Retina (tissue), 1 donor: ENCODE measurements at places on chromosomes 12 and 14.
A peak's percentile ranks its signal among the peaks of the same experiment; 100 is the strongest.

GRCh38 chr14:68593806-68594536 lies 198.9 kb downstream of the ZFP36L1 start:
- DNase-seq, result no peak

DNA sequence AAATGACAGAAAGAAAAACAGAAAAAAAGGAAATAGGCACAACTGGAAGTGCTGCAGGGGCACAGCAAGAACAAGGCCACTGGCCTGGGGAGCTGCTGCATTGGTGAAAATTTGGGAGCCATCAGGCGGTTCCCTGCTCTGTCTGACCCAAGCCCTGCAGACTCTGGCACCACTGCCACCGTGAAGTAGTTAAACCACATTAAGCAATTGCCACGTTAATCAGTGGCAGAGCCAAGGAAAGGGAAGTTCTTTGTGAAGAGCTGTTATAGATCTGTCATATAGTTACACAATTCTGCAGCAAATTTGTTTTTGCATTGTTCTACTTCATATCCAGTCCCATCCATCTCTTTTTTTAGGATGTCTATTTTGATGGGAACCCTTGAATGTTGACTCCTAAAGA lies 915.3 kb downstream of the FSCB start:
- DNase-seq, result no peak

DNA sequence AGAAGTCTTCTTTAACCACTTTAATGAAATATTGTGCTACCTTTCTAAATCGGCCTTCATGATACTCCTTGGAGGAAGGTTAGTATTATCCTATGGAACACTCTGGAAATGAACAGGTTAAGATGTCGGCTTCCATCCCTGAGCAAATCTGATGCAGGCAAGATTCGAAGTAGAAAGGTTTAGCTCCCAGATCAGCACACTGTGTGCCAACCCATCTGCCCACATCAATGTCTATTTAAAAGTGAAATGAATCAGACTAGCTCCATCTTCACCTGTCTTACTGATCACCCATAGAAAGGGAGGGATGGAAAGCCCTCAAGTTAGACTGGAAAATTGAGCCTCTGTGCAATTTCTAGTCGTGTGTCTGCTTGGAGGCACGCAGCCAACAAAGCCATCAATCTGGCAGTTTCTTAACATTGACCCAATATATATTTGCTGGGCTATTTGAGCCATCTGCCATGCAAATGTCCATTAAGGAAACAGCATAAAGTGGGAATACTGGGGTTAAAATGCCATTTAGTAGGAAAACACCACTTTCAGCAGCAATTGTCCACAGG lies 506.1 kb downstream of the RMST start:
- DNase-seq, result no peak

DNA sequence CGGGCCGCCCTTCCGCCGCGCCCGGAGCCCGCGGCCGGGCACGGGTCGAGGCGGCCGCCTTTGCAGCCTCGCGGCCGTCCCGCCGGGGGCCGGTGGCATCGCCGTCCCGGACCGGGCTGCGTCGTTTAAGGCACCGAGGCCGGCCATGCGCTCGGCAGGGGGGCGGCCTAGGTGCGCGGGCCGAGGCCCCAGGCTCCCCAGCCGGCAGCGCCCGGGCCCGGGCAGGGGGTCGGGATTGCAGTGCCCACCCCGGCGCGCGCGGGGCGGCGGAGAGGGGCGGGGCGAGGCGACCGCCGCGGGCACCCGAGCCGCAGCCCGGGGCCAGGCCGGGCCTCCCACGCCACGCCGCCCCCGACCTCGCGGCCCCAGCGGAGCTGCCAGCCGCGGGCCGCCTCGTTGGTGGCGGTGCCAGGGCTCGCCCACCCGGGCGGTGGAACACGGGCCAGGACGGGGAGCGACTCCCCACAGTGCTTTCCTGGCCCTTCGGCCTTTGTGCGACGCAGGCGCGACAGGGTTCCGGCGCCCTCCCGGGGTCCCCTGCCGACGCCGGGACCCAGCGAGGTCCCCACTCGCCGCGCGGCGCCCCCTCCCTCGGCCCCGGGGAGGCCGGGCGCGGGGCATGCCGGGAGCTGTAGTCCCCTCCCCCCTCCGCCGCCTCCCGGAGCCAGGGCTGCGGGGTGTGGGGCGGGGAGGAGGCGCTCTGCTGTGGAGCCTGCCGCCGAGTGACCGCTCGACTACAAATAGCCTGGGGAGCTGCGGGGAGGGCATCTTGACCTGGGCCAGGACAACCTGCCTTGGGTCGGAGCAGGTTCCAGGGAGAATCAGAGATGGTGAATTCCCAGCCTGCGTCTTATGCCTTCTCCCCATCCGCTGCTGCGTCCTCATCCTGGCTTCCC lies 769 bp downstream of the FKBP4 start:
- DNase-seq, result peak; percentile 83

- no peak for DNase-seq
Observed at GRCh38 chr14:63893701-63894458, 41.1 kb downstream of the SYNE2 start.

DNA sequence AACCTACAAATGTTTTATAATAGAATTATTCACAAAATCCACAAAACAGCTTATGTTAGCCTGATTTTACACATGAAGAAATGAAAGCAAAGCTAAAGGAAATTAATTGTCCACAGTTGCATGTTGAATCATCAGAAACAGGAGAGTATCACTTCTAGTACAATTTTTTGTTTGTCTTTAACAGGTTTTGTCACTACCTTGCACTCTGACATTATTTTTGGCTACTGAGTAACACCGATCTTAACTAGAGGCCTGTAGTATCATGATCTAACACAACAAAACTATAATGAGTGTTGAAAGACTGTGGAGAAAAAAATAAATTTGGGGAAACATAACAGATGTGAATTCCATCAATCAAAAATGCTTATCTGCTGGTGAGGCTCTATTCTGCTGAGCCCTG lies 60.1 kb downstream of the TAOK3 start:
- DNase-seq, result no peak

GRCh38 chr14:64235652-64236640 lies 58.2 kb downstream of the ESR2 start:
- no peak for DNase-seq

- DNase-seq, result no peak
Observed at GRCh38 chr12:75823475-75823874, 208.1 kb downstream of the PHLDA1 start.

- DNase-seq, result no peak
Observed at GRCh38 chr12:55997535-55997859, 421 bp downstream of the SUOX start.

- DNase-seq, result no peak
Observed at GRCh38 chr12:41459111-41459905, 271.2 kb downstream of the PDZRN4 start.

- no peak for DNase-seq
Observed at GRCh38 chr14:97350894-97351731, 553.9 kb downstream of the VRK1 start.

DNA sequence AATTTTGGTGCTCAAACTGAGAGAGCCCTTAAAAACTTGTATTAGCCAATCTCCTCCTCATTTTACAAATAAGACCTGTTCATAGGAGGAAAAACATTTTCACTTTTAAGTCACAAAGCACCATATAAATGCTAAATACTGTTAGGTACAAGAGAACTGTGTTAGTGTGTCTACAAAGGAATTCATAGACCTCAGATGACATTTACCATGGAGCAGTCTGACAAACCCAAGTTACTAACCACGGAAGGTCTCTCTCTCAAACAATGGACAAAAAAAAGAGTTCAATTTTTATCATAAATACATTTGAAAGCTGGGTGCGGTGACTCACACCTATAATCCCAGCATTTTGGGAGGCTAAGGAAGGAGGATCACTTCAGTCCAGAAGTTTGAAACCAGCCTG lies 10.0 kb downstream of the SBNO1 start:
- no peak for DNase-seq

DNA sequence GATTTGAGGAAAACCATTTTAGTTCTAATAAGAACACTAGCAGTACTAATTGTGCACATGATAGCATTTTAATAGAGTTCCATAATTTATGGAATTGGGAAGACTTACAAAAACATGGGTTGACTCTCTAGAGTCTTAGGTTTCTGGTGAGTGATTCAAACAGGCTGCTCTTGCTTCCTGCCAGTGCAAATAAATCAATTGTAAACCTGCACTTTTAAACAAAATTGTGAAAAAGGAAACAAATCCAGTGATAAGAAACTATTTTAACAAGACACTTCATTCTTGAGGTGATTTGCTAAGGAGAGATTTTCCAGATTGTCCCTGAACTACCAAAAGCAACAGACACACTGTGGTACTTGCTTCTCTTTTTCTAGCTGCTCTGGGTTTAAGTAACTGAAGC lies 112.2 kb downstream of the CACNA1C start:
- DNase-seq, result no peak

DNA sequence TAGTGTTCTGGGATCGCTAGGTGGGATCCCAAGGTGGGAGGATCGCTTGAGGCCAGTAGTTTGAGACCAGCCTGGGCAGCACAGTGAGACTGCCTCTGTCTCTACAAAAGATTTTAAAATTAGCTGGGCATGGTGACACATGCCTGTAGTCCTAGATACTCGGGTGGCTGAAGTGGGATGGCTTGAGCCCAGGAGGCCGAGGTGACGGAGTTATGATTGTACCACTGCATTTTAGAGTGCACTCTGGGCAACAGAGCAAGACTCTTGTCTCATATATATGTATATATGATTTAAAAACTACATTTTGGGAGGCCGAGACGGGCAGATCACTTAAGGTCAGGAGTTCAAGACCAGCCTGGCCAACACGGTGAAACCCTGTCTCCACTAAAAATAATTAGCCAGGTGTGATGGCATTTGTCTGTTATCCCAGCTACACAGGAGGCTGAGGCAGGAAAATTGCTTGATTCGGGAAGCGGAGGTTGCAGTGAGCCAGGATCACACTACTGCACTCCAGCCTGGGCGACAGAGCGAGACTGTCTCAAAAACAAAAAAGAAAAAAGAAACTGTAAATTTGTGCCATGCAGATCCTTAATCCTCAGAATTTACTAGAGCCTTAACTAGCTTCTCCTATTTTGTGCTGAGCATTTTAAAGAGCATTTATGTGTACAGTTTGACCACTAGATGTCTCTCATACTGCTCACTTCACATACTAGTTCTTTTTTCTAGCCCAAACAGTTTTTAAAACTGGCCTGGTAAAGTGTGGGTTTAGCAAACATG lies 114.8 kb downstream of the MON2 start:
- peak; percentile 44 for DNase-seq

- no peak for DNase-seq
Observed at GRCh38 chr12:3416159-3416558, 74.8 kb upstream of the PRMT8 start.

DNA sequence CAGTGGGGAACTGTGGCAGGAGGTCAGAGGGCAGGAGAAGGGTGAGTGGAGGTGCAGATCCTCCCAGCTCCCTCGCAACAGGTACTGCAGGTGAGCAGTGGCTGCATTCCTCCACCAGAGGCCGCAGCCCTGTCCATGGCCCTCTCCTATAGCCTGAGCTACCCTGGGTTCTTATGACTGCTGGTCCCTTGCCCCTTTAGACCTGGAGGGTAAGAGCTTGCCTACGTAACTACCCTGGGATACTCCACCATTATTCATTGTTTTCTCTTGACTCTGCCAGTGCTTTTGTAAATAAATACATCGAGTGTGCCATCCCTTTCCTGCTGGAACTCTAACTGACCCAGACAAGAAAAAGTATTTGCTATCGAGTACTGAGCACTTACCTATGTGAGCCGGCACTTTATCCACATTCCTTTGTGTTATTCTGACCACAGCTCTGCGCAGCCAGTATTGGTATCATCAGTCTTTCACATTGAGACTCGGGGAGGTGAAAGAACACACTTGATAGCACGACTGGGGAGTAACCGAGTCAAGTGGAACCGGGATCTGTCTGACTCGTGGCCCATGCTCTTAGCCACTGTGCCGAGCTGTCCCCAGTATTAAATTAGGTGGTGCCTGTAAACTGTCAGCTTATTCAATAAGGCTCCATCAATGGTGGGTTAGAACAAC lies 38.5 kb downstream of the LTBP2 start:
- no peak for DNase-seq

GRCh38 chr12:69720750-69721149 lies 17.9 kb upstream of the RAB3IP start:
- no peak for DNase-seq

DNA sequence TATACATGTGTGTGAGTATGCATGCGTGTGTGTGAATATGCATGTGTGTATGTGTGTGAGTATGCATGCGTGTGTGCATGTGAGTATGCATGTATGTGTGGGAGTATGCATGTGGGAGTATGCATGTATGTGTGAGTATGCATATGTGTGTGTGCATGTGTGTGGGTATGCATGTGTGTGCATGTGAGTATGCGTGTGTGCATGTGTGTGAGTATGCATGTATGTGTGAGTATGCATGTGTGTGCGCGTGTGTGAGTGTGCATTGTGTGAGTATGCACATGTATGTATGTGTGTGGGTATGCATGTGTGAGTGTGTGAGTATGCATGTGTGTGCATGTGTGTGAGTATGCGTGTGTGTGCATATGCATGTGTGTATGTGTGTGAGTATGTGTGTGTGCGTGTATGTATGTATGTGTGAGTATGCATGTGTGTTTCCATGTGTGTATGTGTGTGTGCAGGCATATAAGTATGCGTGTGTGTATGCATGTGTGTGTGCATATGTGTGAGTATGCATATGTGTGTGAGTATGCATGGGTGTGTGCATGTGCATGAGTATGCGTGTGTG lies 97.9 kb upstream of the MED13L start:
- DNase-seq, result no peak

DNA sequence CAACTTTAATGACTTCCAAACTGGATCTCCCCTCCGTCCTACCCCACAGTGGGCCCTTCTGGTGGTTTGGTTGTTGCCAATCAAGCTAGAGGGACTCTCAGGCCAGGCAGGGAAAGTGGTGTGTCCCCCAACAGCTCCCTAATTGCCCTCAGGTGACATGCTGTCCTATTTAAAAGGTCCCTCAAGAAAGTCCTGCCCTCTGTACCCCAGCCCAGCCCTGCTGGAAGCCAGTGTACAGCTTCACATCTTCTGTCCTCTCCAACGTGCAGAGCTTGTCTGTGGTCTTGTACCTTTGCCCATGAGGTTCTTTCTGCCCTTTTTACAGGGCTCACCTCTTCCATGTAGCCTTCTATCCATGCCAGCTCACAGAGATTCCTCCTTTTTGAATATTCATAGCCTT lies 4.2 kb downstream of the RIN3 start:
- DNase-seq, result no peak

- no peak for DNase-seq
Observed at GRCh38 chr12:5660238-5660637, 228.3 kb downstream of the NTF3 start.

DNA sequence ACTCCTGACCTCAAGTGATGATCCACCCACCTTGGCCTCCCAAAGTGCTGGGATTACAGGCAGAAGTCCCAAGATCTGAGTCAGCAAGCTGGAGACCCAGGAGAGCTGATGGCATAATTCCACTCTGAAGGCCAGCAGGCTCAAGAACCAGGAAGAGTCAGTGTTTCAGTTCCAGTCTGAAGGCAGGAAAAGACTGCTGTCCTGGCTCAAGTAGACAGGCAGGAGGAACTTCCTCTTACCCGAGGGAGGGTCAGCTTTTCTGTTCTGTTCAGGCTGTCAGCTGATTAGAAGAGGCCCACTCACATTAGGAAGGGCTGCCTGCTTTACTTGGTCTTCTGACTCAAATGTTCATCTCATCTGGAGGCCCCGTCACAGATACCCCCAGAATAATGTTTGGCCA lies 206.0 kb upstream of the MYL2 start:
- no peak for DNase-seq
